Glomerular endothelial cell (primary cell): ENCODE measurements at places on chromosomes 12 and 14.

DNA sequence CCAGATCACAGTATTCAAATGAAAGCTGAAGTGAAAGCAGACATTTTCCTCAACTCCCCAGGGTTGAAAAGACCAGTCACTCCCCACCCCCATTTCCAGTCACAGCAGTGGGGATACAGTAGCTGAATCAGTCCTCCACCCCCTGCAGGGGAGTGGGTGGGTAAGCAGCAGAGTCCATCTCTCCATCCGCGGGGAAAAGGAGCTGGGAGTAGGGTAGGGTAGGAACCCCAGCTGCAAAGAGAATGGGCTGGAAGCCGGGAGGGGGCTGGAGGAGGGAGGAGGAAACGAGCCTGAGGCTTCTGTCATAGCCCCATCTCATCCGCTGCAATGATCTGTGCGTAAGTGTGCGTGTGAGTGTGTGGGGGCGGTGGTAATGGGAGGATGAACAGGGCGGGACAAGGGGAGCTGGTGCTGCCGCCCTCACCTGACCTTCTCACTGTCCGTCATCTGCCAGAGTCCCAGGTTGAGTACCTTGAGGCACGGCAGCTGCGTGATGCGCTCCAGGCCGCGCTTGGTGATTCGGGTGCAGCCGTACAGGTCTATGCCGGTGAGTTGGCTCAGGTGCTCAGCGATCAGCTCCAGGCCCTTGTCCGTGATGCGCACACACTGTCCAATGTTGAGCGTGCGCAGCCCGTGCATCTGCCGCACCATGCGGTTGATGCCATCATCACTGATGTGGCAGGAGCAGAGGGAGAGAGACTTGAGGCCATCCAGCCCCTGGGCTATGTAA, 1.8 kb downstream of the FBXL14 start:
- DNase-seq: no peak

DNA sequence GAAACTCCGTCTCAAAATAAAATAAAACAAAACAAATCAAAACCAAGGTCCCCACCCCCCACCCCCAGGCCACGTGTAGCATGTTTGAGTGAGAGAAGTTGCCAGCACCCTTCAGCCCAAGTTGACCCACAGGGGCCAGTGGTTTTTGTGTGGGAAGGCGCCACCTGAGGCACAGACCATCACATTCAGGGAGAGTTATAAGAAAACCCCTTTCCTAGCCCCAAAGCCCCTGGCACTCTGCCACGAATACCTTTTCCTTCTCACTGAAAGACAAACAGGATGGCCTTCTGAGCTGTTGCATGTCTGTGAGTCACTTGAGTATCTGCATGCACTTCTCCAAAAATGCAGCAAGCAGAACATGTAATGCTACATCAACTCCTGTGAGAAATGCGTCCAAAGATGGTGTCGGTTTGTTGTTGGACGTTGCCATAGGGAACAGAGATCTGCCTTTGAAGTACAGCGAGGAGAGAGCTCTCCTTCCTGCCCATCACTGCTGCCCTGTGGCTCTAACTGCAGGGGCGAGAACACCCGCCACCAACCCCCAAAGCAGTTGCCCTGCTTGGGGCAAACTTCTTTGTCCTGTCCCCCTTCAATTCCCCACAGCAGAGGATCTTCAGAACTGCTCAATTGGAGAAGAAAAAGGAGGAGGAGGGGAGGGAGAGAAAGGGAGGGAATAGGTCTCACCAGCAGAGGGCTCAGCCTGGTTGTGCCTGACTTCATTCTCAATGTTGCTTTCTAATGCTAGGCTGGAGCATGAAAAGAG, 2.7 kb upstream of the TRAF3 start:
- DNase-seq: no peak

DNA sequence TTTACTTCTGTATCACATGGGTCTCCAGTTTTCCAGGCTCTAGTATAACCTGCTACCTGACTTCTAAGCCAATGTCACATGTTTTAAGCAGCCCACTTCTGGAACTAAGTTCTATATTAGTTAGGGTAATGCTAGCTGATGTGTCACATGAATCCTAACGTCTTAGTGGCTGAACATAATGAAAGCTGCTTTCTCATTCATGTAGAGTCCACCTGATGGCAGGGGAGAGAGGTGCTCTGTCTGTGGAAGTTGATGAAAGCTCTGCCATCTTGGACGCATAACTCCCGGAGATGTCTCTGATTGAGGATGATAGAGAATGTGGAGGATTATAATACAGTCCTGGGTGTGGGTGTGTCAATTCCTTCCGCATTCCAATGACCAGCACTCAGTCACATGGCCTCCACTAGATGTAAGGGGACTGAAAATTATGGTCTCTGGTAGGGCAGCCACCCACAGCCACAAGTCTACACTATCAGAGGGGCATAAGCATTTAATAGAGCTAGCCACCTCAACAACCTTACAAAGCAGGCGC, 234.4 kb upstream of the CRY1 start:
- no peak for DNase-seq

DNA sequence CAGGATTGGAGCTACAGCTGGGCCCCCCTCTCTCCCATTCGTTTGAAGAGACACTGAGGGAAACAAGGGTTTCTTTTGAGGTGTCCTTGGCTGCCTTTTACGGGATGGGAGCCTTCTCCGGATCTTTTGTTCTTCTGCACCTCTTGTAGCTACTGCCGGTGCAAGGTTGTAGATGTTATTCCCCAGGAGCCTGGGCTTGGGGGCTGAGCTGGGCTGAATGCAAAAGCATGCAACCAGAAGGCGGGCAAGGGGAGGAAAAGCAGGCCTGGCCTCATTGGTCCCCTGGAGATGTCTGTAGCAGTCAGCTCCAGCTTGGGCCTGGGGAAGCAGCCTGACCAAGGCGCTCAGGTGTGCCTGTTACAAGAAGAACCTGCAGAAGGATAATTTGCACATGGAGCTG, 110.3 kb downstream of the GCH1 start:
- no peak for DNase-seq

GRCh38 chr14:77791225-77791600, 8.7 kb upstream of the ADCK1 start:
- DNase-seq: no peak
